ENCODE measurements at places on chromosomes 13 and 19.

- DNase-seq: no peak
Measured at GRCh38 chr13:98083507-98083906, 59.4 kb upstream of the FARP1 start.

DNA sequence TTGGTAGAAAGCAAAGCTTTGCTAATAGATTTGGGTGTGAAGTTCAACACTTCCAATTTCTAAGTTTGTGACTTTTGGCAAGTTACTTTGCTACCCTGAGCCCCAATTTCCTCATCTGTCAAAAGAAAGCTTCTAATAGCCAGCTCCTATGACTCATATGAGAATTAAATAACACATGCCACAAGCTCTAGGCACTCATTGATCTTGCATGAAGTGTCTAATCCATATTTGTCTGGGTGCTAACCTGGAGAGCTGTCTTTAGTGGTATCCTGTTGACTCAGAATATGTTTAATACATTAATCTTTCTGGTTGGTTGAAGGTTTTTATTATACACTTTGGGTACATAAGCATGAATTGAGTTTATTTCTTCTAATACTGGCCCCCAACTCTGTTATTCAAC lies 188.8 kb downstream of the POSTN start:
- DNase-seq: no peak

DNA sequence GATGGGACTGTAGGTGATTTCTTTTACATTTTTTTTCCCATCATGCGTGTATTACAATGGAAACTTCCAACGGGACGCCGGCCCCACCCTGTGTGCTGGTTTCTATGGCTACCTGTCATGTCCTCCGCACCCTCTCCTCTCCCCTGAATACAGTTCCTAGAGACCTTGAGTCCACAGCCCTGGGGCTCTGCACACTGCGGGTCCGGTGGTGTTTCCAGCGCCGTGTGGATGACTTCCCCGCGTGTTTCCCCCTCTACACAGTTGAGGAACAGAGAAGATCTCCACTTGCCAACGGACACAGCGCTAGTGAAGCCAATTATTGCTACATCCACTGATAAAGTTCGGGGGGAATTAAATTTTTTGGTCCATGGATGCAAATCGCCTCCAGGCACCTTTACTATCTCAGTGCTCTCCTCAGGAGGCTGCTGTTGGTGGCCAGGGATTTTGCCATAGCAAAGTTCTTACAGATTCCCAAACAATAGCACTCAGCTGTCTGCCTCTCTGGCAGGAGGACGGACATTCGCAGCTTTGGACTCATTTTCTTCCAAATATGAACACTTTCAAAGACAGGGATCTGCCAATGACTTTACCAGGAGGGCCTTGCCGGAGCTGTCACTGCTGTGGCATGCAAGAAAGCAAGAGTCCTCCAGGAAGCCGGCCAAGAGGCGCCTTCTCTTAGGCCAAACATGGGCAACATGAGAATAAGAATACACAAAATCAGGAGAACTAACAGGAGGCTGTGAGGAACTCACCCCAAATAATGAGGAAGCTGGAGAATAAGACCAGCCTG lies 39.3 kb upstream of the GAS6 start:
- DNase-seq: no peak

DNA sequence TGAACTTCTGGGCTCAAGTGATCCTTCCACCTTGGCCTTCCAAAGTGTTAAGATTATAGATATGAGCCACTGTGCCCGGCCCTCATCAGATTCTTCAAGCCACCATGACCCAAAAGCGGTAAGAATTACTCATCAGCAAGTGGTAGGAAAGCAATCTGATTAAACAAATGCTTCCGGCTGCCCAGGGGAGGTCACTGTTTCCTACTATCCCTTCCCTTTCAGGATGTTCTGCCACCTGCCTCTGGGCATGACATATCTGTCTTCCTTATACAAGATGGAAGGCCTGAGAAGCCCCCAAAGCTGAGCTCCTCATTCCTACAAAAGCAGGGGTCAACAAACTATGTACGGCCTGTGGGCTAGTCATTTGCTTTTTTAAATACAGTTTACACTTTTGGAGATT lies 7.0 kb downstream of the ABHD8 start:
- no peak for DNase-seq

GRCh38 chr13:40101708-40102359 lies 446.4 kb downstream of the COG6 start:
- DNase-seq: no peak

DNA sequence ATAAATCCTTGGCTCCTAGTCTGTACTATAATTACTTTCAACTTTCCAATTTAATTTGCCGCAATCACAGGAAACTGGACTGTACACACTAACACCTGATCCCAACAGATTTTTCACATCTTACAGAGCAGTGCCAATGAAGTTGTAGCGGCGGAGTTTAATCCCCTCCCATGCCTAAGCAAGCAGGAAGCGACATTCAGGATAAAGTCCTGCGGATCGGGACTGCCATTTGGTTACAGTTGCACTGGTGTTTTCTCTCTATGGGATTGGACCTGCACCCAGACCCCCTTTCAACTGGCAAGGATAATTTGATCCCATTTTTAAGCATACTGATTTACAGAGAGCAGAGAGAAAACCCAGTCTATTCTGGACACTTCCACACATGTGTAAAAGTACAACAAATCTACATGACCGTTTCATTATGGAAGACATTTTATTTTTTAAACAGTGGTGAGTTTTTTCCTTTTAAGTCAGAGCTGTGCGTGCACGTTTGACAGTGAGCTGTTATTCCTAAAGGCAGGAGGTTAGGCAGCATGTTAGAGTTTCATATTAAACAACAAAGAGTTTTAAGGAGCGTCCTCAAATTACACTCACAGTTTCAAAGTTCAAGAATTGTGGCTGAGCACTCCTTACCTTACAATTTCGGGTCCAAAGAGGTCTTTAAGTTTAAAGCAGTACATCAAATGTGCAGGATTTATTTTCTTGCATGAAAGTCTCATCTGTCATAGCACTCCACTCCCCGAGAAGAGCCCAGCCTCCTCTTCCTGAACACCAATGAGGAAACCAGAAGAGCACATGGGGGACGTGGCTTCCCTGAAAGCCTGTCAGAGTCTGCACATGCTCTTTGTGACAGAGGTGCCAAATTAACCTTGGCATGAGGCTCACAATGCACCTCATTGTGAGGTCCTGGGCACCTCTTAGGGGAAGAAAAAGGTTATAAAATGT lies 141.6 kb upstream of the RFC3 start:
- no peak for DNase-seq

DNA sequence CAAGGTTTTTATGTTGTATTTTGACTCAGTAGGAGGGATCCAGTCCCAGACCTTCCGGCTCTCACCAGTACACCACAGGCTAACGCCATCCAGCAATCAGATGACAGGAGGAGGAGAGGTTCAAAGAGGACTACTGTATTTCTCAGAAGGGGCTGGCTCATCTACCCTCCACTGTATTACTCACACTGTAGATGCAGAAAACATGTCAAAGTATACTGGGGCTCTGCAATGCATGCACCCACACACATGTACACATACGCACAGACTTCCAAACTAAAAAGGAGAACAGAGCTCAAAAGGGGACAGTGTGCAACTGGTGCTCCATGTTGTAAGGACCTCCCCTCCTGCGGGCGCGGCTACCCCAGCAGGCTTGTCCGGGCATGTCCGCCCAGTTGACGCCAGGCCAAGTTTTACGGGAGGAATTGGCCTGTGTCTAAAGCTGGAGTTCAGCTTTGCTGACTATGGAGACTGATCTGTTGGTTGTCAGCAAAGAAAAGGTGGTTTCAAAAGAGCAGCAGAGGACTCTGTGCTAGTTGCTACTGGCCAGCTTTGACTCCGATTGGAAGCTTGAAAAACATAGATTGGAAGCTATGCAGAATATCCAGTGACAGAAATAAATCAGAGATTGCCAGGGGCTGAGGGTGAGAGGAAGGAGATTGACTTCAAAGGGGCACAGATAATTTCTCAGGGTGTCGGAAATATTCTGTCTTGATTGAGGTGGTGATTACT lies 314.2 kb downstream of the DLEU7 start:
- DNase-seq: peak; percentile 10

- no peak for DNase-seq
Measured at GRCh38 chr13:106417467-106418110, 117.9 kb downstream of the EFNB2 start.

DNA sequence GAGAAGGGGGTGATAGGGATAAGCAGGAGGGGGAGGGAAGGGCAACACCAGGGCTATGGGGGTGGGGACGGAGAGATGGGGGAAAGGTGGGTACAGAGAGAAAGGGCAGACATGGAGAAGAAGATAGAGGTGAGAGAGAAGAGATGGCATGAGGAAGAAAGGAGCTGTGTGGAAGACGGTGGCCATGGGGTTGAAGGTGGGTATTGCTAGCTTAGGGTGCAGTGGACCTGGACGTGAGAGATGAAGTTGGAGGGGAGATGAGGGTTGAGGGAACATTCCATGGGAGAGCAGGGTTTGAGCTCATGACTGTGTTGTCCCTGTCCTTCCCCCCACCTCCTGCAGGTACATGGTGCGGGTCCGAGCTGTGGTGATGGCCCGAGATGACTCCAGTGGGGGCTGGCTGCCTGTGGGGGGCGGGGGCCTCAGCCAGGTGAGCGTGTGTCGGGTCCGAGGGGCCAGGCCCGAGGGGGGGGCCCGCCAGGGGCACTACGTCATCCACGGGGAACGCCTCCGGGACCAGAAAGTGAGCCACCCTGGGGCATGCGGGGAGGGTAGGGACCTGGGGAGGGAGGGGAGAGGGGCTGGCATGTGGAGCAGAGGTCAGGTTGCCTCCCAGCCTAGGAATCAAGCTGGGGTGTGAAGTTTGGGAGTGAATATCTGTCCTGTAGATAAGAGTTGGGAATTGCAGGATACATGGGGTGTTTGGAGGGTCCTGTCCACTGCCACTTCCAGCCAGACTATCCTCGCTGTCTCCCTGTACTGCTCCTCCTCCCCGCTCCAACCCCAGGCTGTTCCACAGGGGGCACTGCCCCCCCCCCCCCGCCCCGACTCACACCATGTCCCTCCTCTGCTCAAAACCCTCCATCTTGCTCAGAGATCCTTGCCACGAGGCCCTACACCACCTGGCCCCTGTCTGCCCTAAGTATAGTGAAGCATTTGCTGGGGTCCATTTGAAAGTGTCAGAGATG lies 1.7 kb downstream of the SPRED3 start:
- no peak for DNase-seq

- no peak for DNase-seq
Measured at GRCh38 chr13:26749285-26749684, 11.3 kb downstream of the GPR12 start.

DNA sequence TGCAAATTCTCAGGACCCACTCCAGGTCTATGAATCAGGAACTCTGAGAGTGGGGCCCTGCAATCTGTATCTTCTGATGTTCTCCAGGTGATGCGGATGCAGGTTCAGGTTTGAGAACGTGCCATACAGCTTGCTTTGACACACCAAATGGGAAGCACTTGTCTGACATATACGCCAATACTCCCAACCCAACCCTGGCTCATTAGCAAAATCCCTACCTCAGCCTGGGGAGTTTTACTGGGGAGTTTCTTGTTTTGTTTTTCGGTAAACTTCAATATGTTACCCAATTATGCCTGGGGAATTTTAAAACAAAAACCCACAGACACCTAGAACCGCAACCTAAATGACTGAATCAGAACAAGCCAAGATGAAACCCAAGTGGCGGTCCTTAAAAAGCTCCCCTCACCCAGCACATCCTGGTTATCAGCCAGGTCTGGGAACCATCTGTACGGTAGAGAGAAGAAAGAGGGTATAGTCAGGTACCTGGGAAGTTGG lies 41.2 kb downstream of the ABCC4 start:
- no peak for DNase-seq

DNA sequence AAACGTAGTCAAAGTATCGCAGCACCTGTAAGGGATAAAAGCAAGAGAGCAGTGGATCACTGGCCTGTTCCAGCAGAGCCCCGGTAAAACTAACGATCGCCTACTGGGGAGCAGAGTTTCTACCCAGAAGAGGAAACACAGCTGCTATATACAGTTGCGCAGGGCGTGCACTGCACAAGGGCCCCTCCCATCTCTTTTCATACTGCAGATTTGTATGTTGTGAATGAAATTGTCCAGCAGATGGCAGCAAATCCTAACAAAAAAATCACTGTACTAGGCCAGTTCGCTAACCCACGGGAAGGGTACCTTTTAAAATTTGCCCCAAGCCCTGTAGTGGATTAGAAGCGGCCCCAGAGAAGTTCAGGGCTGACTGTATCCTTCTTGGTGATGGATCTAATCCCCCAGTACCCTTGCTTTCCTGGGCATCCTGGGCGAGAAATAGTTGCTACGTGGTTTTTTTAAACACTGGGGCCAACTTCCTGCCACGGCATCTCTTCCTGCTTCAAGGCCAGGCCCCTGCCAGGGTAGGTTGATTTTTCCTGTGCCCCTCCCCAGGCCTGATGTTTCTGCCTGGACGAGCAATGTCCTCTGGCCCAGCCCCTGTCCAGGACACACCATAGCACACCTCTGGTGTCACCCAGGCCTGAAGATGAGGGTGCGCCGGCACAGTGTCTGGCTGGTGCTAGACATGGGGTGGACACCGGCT lies 127.0 kb downstream of the IER2 start:
- peak; percentile 81 for DNase-seq

GRCh38 chr13:113981611-113982295 lies 7.9 kb upstream of the C13orf46 start:
- DNase-seq: no peak

DNA sequence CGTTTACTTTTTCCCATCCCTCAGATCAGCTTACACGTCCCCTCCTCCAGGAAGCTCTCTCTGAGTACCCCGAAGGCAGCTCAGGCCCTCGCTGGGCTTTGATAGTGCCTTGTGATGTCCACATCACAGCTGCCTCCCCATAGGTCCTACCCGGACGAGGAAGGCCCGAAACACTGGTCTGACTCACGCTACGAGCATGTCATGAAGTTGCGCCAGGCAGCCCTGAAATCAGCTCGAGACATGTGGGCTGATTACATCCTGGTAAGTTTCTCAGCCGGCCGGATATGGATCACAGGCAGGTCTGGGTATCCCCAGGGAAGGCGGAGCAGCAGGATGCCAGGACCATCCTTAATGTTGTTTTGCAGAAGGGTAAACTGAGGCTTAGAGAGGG lies 4.8 kb downstream of the COLGALT1 start:
- no peak for DNase-seq

GRCh38 chr19:3983936-3984583 lies 1.2 kb downstream of the EEF2 start:
- no peak for DNase-seq

DNA sequence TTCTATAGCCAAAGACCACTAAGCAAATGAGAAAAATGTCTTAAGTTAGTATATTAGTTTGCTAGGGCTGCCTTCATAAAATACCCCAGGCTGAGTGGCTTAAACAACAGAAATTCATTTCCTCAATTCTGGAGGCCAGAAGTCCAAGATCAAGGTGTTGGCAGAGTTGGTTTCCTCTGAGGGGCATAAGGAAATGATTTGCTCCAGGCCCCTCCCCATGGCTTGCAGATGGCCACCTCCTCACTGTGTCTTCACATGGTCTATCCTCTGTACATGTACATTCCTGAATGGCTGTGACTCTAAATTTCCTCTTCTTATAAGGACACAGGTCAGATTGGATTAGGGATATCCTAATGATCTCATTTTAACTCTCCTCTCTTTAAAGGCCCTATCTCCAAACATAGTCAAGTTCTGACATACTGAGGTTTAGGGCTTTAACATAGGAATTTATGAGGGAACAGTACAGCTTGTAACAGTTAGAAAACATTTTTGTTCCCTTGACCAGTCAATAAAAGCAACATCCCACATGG lies 307.4 kb downstream of the DIAPH3 start:
- no peak for DNase-seq
